ENCODE measurements at places on chromosomes 16 and 17.

DNA sequence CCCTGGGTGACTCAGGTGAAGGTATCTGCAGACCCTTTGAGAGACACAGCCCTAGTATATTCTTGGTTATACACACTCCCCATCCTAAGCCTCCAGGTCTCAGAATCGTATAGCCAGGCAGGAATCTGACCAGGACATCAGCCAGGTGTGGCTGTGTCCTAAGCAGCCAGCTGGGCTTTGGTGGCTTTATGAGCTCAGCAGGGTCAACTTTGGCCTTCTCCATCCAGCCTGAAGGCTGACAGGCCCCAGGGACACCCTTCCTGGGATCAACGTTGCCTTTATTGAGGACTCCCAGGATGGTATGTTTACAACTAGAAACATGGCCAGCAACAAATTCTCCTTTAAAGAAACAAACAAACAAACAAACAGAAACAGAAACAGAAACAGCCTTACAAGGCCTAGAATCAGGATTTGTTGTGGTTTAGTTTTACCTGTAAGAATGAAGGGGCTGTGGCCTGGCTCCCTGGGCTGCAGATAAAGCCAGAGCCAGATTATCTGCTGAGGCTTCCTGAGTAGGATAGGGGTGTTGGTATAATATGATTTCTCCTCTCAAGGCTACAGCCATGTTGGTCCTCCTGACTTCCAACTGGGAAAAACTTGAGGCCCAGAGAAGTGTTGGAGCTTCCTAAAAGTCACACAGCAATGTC is 8.5 kb downstream of the KIF19 start:
- no peak for DNase-seq

DNA sequence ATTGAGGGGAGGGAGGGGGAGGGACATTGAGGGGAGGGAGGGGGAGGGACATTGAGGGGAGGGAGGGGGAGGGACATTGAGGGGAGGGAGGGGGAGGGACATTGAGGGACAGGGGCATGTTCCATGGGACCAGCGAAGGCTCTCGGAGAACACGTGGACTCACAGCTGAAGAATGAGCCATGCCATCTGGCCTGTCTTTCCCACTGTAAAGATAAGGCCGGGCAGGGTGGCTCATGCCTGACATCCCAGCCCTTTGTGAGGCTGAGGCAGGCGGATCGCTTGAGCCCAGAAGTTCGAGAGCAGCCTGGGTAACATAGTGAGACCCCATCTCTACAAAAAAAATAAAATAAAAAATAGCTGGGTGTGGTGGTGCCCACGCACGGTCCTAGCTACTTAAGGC is 32.5 kb downstream of the RPH3AL start:
- DNase-seq = no peak

DNA sequence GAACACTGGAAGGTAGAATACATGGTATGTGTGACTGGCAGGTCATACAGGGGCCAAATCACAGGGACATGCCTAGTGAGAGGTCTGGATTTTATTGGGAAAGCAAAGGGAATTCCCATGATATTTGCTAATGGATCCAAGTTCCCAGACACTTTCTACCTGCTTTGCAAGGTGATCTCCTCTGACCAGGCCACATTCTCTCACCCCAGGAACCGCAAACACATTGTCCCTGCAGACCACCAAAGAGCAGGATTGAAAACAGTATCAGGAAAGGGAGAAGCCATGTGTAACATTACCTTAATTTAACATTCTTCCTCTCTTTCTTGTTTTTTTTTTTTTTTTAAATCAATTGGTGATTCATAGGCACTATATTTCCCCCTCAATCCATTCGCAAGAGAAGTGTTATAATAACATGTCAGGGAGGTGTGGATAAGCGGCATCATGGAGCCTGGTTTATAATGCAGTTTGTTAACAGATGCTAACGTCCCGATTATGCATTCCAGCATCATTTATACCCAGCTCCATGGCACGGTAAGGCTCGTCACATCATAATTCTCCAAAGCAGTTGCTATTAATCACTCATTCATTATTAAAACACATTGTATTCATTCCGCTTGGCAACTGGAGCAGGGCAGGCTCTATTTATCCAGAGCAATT is 155.1 kb upstream of the CCL2 start:
- DNase-seq = no peak

DNA sequence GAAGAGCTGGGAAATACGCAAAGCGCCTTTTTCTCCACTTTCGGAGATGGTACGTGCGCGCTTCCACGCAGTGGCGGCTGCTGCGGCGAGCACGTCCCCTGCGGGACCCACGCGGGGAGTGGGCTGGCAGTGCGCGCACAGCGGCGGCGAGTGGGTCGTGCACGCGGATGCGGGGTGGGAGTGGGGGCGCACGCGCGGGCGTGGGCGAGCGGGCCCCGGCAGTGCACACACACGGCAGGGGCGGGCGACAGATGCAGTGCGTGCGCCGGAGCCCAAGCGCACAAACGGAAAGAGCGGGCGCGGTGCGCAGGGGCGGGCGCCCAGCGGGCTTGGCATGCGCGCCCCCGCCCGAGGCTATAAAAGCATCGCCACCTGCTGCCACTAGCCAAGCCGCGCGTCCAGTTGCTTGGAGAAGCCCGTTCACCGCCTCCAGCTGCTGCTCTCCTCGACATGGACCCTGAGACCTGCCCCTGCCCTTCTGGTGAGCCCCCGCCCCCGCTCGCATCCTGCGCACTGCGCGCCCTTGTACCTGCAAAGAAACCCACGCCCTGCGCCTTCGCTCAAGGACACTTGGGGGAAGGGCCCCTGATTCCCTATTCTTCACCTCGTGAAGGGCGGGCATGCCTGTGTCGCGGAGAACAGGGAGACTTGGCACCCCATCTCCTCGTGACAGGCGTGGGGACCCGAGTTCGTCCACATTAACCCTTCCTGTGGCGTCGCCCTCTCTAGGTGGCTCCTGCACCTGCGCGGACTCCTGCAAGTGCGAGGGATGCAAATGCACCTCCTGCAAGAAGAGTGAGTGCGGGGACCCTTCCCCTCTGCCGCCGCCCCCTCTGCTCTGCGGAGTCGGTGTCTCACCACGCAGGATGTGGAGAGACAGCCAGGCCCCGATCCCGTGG is at the start of gene MT3:
MT3 (plus strand) TSS at position 388 of the 899 bp plus-strand sequence; CDS start at position 451, 63 bp downstream.
- DNase-seq = no peak

Measured in CD4-positive, alpha-beta T cell treated with Interleukin-15 for 1 hour (primary cell).